Muscle of arm (tissue), 14 donors: ENCODE measurements at places on chromosomes 5 and 9. TPM values are rescaled to one million over a fixed set of nuclear protein-coding genes. Genes with fewer than 3 reads are reported as not detected.

The TAL2 gene
- polyA plus RNA-seq: 24.6 TPM

The PKD2L2 gene
- polyA plus RNA-seq: 0.28 TPM

The RASGRF2 gene
- polyA plus RNA-seq: 0.48 TPM

The SLC6A18 gene
- polyA plus RNA-seq: not detected

The CDH10 gene
- 0.61 TPM for polyA plus RNA-seq

The ZSWIM6 gene
- 11.6 TPM for polyA plus RNA-seq

The HRCT1 gene
- not detected for polyA plus RNA-seq

The OTP gene
- not detected for polyA plus RNA-seq

The ZNF300 gene
- 11.2 TPM for polyA plus RNA-seq

The NUDT12 gene
- 14.7 TPM for polyA plus RNA-seq

The MUSK gene
- 5.0 TPM for polyA plus RNA-seq

The ARHGEF37 gene
- polyA plus RNA-seq: 2.7 TPM

The AIF1L gene
- 19.5 TPM for polyA plus RNA-seq

The SEMA6A gene
- polyA plus RNA-seq: 57.8 TPM

The SLC9A3 gene
- polyA plus RNA-seq: 2.0 TPM

The PCDHAC2 gene
- polyA plus RNA-seq: 3.1 TPM

The TPM2 gene
- polyA plus RNA-seq: 5,745 TPM

The GRM6 gene
- polyA plus RNA-seq: 0.84 TPM

The HAVCR2 gene
- 1.4 TPM for polyA plus RNA-seq

The SLC34A1 gene
- polyA plus RNA-seq: 0.14 TPM

The NEUROG1 gene
- not detected for polyA plus RNA-seq

The SELENOP gene
- 230 TPM for polyA plus RNA-seq

The BTNL8 gene
- polyA plus RNA-seq: not detected

The TMCO6 gene
- polyA plus RNA-seq: 8.0 TPM

The HBEGF gene
- 11.3 TPM for polyA plus RNA-seq

The ANKRD20A1 gene
- polyA plus RNA-seq: 0.54 TPM

The BTNL3 gene
- polyA plus RNA-seq: not detected

The HNRNPA0 gene
- 28.0 TPM for polyA plus RNA-seq

The ELOVL7 gene
- 0.41 TPM for polyA plus RNA-seq

The SLC6A19 gene
- not detected for polyA plus RNA-seq

The GRXCR2 gene
- polyA plus RNA-seq: not detected

The IRX4 gene
- polyA plus RNA-seq: 0.25 TPM

The SHOC1 gene
- polyA plus RNA-seq: 0.22 TPM

The NUDT2 gene
- 30.5 TPM for polyA plus RNA-seq

The ADAMTSL2 gene
- 3.7 TPM for polyA plus RNA-seq

The KIF27 gene
- polyA plus RNA-seq: 7.2 TPM

The PNPLA7 gene
- 4.6 TPM for polyA plus RNA-seq

The HRH2 gene
- 0.67 TPM for polyA plus RNA-seq

The AMACR gene
- polyA plus RNA-seq: 7.9 TPM

The AK8 gene
- 0.42 TPM for polyA plus RNA-seq

The UBQLN1 gene
- polyA plus RNA-seq: 95.9 TPM

The ZNF883 gene
- polyA plus RNA-seq: 2.1 TPM

The NPDC1 gene
- 30.3 TPM for polyA plus RNA-seq

The MAMDC2 gene
- 8.5 TPM for polyA plus RNA-seq

The PRR16 gene
- 19.3 TPM for polyA plus RNA-seq

The PCA3 gene
- 0.51 TPM for polyA plus RNA-seq

The CNTFR gene
- polyA plus RNA-seq: 57.2 TPM

The ADAMTS6 gene
- polyA plus RNA-seq: 2.4 TPM

The PRRX2 gene
- 3.4 TPM for polyA plus RNA-seq

The ST6GALNAC4 gene
- 21.7 TPM for polyA plus RNA-seq

The AGXT2 gene
- polyA plus RNA-seq: not detected

The LEAP2 gene
- polyA plus RNA-seq: 4.0 TPM

The FOXD4L6 gene
- 0.11 TPM for polyA plus RNA-seq

The IL9 gene
- not detected for polyA plus RNA-seq

The TIMD4 gene
- 9.0 TPM for polyA plus RNA-seq

The GLRA1 gene
- polyA plus RNA-seq: not detected

The TLX3 gene
- not detected for polyA plus RNA-seq

The OR1Q1 gene
- not detected for polyA plus RNA-seq
